ENCODE measurements at places on chromosomes 5 and 9.

DNA sequence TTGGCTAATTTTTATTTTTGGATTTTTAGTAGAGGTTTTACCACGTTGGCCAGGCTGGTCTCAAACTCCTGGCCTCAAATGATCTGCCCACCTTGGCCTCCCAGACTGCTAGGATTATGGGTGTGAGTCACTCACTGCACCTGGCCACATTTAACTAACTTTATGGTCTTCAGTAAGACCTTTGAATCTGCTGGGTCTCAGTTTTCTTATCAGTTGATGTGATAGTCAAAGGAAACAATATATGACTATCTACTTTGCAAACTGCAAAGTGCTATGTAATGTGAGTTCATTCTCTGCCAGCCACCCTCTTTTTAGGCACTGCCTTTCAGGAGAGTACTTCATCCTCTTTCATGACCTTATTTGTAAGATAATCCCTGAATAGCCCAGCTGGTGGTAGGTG, 474.7 kb downstream of the PDE4D start:
- no peak for DNase-seq

DNA sequence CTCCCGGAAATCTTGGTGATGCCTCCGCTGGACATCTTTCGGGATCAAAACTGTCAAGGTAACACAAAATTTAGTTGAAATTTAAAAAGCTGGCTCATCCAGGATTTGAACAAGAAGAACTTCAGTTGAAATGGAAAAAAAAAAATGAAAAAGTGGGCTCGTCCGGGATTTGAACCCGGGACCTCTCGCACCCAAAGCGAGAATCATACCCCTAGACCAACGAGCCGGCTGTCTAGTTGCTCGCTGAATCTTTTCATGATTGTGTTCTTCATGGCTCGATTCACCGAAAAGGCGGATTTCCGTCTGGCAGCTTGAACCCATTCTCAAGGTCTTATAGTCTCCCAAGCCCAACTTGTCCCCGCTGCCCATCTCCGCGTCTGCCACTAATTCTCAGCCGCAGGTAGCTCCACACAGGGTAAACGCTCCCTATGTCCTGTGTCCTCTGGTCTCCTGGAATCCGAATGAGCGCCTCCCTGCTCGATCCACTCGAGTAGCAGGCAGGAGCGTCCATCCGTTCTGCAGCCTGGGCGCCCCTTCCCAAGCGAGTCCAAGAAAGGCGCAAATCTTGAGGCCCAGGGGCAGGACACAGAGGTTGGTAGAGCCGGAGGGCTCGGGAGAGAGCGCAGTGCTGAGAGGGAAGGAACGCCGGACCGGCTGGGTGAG, 16.2 kb downstream of the TRIM7 start:
- DNase-seq, result no peak

DNA sequence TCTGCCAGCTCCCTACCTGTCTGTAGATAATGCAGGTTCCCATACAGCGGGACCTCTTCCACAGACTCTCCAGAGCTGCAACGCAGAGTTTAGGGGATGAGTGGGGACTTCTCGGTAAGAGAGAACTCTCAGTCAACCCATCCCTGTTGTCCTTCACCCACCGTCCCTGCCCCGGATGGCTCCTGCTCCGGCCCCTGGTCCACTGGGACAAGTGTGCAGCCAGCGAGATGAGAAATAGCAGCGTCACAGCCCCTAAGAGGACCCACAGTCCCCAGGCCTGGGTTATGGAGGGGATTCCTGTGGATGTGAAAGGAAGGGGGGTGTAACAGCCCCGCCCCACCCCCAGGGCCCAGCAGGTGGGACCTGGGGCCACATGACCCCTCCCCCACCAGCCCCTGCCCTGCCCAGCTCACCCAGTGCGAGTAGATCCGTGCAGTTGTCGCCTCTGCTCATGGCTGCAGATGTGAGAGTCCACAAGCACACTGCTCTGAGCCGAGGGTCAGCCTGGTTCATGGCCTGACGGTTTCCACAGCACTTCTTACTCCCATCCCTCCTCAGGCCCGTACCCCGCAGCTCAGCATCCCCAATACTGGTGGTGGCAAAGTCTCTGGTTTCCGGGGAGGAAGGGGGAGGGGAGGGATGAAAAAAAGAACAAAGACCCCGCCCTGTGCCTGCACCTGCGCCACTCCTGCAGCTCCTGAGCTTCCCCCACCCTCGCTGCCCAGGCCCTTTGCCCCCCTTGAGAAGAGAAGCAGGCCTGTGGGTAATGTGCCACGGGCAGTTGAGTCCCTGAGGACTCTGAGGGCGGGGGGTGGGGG, at the start of gene SIT1:
Gene SIT1, minus strand, starts transcription at position 591 of the 818 bp plus-strand sequence. Its CDS starts 78 bp downstream, at position 513.
- DNase-seq, result no peak

DNA sequence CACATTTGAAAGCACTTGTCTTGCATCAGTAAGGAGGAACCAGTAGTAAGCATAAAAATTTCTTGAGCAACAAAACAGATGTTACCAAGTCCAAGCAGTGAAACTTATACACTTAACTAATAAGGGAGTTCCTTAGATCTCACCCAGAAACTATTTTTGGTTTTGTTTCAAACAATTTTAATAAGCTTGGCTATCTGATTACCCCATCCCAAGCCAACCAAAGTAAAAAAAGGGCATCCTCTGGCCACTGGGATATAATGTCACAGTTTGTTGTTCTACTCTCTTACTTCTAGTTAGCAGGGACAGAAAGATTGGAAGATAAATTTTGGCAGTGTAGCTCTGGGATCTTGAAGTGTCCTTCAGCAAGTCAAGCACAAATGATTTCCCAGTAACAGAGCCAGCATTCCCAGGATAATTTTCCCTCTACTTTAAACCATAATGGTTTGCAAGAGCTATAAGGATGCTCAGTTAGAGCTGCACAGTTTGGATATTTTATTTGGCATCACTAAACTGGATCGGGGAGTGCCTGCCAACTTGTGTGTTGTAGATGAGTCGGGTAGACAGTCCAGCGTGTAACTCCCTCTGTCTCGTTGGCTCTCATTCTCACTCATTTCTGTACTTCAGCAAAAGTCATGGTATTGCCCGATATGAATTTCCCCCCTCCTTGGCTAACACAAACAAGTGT, 161.9 kb upstream of the HMHB1 start:
- no peak for DNase-seq

- no peak for DNase-seq
Observed at GRCh38 chr5:35297755-35298154, 67.5 kb upstream of the PRLR start.

DNA sequence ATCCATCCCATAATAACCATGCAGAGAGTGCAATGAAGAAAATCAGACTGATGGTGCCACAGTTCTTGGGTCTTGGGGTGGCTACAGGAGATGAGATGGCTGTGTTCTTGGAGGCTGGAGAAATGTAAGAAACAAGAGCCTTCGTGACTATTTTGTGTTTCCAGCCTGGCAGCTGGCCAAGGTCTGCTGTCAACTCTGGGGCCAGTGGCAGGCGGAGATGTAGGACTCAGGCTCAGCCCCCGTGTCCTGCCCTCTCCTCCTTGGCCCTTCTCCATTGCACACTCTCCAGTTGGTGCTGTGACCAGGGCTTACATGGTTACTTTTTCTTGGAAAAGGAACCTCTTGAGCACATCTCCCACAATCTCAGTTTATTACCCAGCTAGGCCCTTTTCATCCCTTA, 235.4 kb downstream of the DMRT2 start:
- no peak for DNase-seq

- DNase-seq, result no peak
Observed at GRCh38 chr9:89999176-89999533, 394.3 kb downstream of the GADD45G start.

GRCh38 chr9:110864011-110864410, 174.3 kb downstream of the LPAR1 start:
- DNase-seq, result no peak

DNA sequence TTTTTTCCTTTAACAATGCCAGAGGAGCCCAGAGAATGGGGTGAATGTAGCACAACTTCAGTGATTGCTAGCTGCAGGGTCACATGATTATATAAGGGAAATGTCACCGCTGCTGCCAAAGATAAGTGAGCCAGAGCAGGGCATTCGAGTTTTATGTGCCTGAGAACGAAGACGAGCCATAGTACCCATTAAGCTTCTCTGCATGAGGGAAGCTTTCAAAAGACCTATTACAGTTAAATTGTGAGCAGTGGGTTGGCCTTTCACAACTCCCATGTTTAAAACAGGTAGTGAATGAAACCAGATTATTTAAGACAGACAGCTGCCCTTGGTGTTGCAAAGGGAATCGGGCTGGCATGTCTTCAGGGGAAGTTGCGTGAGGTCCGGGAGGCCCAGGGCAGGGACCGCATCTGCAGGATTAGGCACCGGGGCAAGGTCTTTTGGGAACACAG, 82.4 kb upstream of the TNFAIP8 start:
- no peak for DNase-seq

DNA sequence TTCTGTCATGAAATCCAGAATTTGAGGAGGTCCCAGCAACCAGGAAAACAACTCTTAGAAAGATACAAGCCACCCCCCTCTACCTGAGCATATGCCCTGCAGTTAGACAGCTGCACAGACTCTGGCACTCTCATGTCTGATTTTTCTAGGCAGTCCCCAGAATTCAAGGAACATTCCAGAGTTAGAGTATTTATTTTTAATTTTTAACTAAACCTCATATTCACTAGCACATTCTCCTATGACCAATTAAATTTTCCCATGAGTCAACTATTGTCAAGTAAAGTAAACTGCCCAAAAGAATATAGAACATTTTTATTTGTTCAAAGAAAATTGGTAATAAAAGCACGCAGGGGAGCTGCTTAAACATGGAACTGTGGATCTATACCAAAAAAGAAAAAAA, 490.5 kb upstream of the SEMA6A start:
- no peak for DNase-seq

DNA sequence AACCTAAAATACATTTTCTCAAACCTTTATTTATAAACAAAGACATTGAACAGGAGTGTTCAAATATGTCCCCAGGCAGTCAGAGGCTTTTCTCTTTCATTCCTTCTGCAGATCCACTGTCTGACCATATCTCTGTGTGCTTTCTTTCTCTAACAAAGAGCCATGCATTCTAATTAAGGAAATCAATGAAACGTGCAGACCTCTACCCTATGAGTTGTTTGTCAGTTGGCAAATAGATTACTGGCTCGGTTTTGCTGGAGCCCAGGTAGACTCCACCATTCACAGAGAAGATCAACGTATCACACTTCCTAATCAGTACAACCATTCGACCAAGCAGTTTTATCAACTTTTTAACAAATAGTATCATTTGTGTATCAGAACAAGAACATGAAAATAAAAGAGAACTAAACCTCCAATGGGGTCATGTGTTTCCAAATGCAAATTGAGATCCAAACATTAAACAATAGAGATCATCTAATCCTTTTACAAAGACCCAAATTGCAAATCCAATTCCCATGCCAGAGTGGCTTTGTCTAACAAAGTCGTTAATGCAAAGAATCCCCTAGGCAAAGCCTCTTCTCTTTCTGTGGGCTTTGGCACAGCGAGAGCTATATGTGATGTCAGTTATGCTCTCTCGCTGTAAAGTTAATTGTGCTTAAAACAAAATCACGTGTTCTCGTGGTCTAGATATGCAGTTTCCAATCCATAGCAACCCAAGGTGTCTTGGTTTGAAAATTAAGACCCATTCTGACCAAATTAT, 16.8 kb downstream of the KLF4 start:
- DNase-seq, result no peak

DNA sequence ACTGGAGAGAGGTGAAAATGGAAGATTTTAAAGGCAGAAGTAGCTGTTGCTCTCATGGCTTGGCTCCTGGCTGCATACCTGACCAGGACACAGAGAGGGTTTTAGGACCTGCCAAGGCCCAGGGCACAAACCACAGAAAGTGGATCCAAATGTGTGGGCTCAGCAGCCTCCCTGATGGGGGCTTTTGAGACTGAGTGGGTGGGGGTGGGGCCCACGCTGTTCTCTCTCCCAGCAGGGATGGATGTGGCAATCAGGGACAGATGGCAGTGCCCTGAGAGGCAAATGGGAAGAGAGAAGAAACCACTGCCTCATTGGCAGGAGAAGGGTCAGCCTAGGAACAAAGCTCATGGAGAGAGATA, 34.9 kb upstream of the TIFAB start:
- no peak for DNase-seq

GRCh38 chr5:38104497-38105230, 153.7 kb upstream of the EGFLAM start:
- DNase-seq, result no peak

GRCh38 chr9:34430843-34431437, 27.4 kb downstream of the FAM219A start:
- no peak for DNase-seq

GRCh38 chr5:67897431-67897830, 318.1 kb upstream of the PIK3R1 start:
- no peak for DNase-seq

GRCh38 chr5:78920604-78921003, 64.5 kb downstream of the ARSB start:
- no peak for DNase-seq

- no peak for DNase-seq
Observed at GRCh38 chr9:135982499-135983207, 21.5 kb upstream of the UBAC1 start.

DNA sequence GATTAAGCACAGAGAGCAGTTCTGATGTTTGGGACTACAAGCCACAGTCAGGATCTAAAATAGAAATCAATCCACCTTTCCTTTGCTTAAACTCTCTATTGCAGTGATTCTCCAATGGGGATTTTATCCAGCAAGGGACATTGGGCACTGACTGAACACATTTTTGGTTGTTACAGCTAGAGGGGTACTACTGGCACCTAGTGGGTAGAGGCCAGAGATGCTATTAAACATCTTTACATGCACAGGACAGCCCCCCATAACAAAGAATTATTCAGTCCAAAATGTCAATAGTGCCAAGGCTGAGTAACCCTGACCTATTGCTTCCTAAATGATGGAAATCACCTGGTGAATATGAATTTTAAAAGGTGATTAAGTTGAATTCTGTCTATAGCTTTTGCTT, 12.0 kb downstream of the ZNF622 start:
- no peak for DNase-seq

DNA sequence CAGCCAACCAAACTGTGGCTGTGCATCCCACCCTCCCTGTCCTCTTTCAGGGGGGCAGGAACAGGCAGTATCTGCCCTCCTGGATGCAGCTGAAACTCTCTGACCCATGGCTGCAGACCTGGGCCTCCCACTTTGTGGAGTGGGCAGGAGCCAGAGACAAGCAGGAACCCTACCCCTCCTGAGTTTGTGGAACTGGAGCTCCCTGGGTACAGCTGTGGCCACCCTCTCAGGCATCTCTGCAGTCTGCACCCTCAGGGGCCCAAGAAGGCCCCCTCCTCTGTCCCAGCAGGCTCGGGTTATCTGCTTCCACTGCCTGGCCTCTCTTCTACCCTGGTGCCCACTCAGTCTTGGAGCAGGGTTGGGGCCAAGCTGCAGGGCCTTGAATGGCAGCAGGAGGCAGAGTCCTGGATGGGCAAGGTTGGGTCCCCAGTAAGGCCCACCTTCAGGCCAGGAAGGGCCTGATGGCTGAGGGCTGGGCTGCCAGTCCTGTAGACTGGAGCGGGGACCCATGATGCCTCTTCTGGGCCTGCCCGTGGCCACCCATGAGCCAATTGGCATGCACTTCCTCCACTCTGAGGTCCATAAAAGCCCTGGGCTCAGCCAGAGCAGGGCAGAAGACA, 619.9 kb downstream of the KIF4B start:
- no peak for DNase-seq

- DNase-seq, result no peak
Observed at GRCh38 chr9:135176284-135176683, 88.8 kb downstream of the OLFM1 start.

- no peak for DNase-seq
Observed at GRCh38 chr9:97425336-97425972, 13.6 kb downstream of the TDRD7 start.

GRCh38 chr9:3359048-3359692, 166.6 kb downstream of the RFX3 start:
- DNase-seq, result no peak

GRCh38 chr9:128884164-128884563, 2.2 kb downstream of the LRRC8A start:
- DNase-seq, result no peak
